Activated T-cell treated with anti-CD3 and anti-CD28 coated beads for 1 hour (primary cell): ENCODE measurements at places on chromosomes 3 and 15.

- no peak for DNase-seq
These were observed 22.4 kb downstream of the PLEKHO2 start for GRCh38 chr15:64864068-64864467.

GRCh38 chr15:52483707-52484106 is 45.0 kb downstream of the MYO5A start:
- DNase-seq = no peak

DNA sequence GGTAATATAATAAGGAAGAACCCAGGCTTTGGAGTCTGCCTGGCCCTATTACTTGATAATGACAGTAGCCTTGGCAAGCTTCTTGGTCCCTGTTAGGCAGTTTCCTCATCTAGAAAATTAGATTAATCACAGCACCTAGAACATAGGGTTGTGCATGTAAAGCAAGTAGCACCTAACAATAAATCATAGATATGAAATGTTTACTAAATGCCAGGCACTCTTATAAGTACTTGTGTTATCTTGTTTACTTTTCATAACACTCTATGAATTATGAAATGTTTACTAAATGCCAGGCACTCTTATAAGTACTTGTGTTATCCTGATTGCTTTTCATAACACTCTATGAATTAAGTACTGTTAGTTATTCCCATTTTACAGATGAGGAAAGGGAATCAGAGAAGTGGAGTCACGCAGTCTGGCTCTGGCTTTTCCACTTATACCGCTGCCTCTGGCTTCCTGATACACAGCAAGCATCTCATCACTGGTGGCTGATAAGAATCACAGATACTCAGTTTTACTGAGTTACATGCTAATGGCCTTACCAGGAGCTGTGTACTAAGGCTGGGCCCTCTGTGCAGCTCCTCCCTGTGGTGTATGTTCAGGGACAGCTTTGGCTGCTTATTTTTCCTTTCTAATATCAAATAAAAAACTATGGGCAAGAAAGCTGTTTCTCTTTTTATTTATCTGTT is 123.4 kb downstream of the FEZF2 start:
- DNase-seq = no peak

- no peak for DNase-seq
These were observed 226.6 kb upstream of the TLE3 start for GRCh38 chr15:70324001-70324974.

GRCh38 chr3:132555306-132556035 is 41.6 kb upstream of the ACKR4 start:
- DNase-seq = no peak

GRCh38 chr15:69593488-69593887 is 140.9 kb downstream of the RPLP1 start:
- no peak for DNase-seq

- no peak for DNase-seq
These were observed 74.5 kb downstream of the RAB7A start for GRCh38 chr3:128800241-128801187.

DNA sequence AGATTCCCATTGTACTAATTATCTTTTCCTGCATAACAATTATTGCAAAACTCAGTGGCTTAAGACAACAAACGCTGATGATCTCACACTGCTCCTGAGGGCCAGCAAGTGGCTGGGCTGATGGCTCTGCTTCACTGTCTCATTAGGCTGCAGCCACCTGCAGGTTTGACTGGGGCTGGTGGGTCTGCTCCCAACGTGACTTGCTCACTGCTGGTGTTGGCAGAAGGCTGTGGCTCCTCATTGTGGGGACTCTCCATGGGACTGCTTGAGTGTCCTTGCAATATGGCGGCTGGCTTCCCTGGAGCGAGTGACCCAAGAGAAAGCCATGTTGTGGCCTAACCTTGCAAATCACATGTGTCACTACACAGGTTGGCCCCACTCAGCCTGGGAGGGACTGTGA is 71.1 kb downstream of the PLXNA1 start:
- DNase-seq = no peak

- DNase-seq = no peak
These were observed 22.0 kb upstream of the NANOGP8 start for GRCh38 chr15:35107122-35107521.

DNA sequence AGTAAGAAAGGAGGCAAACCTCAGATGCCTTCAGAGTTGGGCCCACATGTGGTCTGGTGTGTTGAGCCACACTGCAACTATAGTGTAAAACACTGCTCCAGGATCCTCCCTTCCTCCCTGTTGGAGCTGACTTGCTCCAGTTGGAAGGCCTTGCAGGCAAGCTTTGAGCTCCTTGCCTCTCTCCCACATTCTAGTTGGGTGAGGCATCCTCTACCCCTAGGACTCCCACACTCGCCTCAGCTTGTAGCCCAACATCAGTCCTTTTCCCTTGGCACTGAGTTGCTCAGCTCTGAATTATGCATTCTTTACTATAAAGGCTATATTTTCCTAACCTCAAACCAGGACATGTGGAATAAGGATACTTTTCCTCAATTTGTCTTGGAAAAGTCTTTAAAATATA is 143.9 kb downstream of the NECTIN3 start:
- DNase-seq = no peak

DNA sequence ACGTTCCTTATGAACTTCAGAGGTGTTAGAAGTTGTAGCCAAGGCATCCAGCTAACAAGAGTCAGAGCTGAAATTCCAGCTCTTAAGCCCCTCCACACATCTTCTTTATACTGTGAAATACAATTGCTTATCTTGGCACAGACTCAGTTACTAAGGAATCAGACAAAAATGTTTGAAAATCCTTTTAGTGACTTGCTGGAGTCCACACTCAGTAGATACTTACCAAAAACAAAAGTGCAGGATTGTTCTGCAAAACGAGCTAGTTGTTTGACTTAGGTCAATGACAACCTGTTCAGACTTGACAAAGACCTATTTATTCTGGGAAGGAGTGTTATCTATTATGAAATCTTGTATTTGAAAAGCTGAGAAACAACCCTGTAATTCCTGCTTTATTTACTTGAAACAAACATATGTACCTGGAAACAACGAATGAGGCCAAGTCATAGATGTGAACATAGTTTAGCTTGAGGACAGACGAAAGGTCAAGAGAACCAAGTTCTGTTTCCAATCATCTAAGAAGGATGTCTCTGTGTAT is 38.5 kb downstream of the B3GNT5 start:
- no peak for DNase-seq

DNA sequence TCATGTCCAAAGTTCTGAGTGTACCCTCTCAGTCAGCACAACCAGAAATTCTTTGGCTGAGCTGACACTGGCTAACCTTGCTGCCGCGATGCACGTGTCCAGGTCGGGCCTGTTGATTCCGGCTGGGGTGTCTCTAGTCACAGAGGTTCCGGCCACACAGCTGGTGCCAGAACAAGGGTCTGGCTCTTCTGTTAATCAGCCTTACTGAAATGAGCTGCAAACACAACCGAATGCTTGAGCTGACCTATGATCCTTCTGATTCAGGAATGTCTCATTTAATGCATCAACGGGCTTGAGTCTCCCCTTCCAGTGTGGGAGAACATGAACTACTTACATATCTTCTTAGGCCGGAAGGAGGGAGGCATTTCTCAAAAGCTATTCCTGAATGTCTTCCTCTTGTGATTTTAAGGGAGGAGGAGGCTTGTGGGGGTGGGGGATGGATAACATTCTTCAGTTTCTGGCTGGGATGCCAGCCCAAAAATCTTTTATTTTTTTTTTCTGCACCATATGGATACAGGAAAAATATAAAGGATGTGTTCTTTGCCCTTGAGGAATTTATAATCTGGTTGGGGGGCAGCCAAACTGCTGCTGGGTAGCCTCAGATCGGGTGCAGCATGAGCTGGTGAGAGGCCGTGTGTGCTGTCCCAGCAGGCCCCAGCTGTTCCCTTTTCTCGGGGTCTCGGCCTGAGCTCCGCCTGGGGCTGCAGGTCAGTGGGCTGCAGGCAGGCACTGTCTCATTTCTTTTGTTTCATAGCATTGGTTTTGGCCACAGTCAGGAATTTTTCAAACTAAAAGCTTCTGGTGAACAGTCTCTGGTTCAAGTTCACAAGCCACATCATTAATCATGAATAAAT is 319.1 kb upstream of the TBL1XR1 start:
- no peak for DNase-seq

GRCh38 chr3:56999547-56999946 is 60.9 kb upstream of the SPATA12 start:
- no peak for DNase-seq

- DNase-seq = no peak
These were observed 492.9 kb downstream of the GBE1 start for GRCh38 chr3:81268526-81268925.

DNA sequence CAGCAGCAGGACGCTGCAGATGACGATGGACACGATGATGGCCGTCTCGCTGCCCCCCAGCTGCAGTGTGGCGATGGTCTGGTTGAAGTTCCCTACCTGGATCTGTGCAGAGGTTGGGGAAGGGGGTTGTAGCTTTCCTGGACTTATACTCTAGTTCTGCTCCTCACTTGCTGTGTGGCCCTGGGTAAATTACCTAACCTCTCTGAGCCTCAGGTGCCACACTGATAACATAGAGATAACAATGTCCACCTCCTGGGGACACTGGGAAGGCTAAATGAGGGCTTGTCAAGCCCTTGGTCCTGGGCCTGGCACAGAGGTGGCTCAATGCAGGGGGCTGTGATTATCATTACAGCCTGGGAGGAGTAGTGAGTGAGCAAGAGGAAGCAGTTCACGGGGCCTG is 26.9 kb downstream of the H1-8 start:
- DNase-seq = no peak

- no peak for DNase-seq
These were observed 6.9 kb upstream of the PCSK6 start for GRCh38 chr15:101496198-101496986.

DNA sequence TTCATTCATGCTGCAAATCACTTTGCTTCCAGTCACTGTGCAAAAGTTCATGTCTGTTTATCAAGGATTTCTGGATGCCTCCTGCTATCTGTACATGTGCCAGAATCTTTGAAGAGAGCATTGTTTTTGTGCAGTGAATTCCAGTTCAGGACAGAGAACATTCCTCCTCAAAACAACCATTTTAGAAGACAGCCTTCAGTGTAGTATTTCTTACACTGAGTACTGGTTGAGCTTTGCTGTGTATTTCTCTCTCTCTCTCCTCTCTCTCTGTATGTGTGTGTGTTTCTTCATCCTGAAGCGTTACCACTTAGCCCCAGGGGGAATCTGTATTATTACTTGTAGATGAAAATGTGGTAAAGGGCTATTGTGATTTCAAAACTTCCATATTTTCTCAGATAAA is 123.8 kb upstream of the CHL1 start:
- DNase-seq = no peak

DNA sequence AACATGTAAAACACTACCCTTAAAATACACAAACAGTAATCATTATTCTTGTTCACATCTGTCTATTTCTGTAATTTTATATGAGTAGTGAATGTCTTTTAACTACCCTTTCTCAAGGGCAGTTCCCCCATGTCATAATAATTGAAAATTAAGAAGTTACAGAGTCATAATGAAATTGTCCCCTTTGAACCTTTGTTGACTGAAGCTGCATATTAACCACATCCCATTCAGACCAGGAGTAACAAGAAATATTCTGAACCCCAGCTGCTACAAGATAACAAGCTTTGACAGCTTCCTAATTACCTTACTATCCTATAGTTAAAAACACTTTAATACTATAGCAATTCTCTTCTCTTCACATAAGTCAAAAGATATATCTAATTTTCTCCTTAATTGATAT is 635.9 kb upstream of the SUCLG2 start:
- DNase-seq = no peak

DNA sequence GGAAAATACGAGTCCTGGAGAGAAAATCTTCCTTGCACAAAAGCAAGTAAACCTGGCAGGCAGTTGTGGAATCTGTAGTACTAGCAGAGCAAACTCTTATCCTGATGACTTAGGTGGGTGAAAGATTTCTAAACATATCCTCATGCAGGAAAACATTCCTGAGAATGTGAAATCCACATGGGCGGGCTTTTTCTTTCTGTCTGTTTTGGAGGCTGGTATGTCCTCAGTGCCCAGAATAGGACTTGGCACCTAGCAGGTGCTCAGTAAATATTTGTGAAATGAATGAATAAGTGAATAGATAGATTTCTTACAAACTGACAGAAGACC is 53.3 kb downstream of the FAM174B start:
- no peak for DNase-seq

DNA sequence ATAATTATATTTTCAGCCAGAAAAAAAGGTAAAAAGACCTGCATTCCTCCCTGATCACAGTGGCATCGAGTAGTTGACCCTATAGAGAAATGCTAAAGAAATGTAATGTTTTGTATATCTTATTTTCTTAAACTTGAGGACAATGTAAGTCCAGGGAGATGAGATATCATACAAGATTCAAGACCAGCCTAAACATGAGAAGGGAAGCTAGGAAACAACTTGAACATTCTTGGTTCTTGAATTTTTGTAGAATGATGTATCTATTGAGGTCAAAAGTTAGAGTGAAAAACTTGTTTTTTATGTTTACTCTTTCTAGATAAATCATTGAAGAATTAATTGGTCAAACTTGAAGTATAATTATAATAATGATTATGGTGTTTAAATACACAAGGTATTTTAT is 497.7 kb upstream of the TBL1XR1 start:
- no peak for DNase-seq

DNA sequence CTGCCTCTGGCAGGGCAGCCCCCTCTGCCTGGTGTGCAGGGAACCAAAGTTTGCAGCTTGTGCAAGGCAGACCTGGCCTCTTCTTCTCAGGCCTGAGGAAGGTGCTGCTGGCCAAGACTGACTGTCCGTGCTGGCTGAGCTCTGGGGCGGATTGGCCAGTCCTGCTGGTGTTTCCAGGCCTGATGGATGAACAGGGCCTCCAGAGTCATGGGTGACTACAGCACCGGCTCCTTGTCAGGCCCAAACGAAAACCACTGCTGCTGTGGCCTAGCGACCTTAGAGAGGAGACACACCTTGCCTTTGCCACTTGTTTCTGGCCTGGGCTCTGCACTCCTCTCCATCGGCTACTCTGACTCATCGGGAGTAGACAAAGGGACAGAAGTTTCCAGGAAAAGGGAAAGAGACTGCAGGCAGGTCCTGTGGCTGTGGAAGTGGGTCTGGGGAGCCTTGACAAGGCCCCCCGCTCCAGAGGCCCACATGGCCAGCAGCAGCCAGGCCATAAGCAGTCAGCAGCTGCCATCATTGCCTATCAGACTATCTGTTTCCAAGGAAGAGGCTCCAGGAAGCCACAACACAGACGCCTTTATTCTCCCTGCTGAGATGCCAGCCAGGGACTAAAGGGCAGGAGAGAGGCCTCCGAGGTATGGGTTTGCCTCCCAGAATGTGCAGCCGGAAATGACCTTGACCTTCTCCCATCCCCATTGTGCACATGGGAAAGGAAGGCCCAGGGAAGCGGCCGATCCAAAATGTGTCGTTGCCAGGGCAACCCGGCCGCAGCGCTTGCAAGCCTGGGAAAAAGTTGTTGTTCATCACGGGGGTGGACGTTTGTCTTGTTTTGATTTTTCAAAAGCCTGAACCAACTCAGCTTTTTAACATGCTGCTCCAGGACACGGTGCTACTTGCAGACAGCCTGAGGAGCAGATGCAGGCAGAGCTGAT is 160.5 kb downstream of the CHSY1 start:
- DNase-seq = no peak

- no peak for DNase-seq
These were observed 174.9 kb upstream of the TOPAZ1 start for GRCh38 chr3:44066806-44067205.
